ENCODE measurements at places on chromosomes 13 and 19.

- no peak for DNase-seq
Observed at GRCh38 chr13:41931337-41931736, 29.6 kb downstream of the VWA8 start.

GRCh38 chr13:66154976-66155375 is 1075.2 kb downstream of the PCDH9 start:
- no peak for DNase-seq

GRCh38 chr13:113086991-113087922 is 18.3 kb upstream of the F7 start:
- DNase-seq = no peak

DNA sequence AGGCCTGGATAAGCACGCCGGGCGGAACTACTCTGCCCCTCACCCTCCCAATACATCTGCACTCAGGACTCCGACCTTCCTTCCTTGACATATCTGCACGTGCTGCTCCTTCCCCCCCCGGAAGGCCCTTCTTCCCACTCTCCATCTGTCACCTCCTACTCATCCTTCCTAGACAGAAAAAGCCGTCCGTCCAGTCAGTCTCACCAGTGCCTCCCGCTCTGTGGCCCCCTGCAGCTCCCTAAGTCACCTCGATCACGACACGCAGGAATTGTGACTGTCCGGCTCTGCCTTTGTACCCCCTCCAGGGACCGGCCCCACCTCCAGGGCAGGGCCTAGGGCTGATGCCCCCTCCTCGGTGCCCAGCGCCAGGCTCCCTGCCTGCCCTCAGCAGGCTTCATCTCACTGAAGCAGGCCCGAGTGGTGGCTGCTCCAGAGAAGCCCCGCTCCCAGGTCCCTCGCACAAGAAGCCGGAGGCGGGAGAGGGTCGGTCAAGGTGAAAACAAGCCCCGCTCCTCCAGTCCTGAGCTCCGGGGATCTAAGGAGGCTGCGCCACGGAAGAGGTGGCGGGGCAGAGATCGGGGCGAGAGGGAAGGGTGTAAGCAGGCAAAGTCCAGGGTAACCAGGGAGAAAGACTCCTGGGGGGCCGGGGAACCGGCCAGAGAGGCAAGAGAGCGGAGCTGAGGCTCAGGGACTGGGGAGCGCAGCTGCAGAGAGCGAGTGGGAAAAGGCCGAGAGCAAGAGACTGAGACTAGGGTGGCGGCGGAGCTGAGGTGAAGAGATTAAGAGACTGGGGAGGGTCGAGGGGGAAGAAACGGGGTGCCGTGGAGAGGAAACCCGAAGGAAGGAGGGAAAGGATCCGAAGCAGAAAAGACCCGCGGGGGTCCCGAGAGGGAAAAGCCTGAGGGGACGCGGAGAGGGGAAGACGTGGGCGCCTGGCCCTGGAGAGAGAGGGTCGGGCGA is 1.1 kb downstream of the PPP6R1 start:
- DNase-seq = no peak

DNA sequence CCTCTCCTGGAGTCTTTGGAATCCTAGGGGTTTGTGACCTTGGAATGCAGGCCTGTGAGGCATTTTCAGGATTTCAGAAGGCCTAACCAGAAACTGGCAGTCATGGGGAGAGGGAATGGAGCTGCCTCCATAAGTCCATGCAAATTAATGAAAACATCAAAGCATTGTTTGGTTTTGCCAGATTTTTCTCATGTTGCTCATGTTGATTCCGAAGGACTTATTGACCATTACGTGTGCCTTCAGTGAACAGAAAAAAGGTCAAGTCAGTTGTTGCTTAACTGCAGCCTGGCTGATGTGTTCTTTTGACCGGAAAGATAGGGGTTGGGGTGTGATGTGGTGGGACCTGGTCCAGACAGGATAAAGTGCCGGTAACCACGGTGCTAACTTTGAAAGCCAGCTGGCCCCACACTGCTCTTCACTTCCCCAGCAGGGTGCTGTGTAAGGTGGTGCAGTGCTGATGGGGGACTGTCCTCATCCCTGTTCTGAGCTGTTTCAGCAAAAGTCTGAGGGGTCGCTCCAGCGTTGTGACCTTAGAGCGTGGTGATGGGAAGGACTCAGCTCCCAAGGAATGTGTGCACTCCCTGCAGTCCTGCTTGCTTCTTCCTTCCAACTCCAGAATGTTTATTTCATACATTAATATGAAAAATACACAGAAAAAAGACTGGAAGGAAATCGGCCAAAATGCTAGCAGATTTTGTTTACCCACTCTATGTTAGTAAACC is 3.5 kb downstream of the RNF113B start:
- DNase-seq = no peak

DNA sequence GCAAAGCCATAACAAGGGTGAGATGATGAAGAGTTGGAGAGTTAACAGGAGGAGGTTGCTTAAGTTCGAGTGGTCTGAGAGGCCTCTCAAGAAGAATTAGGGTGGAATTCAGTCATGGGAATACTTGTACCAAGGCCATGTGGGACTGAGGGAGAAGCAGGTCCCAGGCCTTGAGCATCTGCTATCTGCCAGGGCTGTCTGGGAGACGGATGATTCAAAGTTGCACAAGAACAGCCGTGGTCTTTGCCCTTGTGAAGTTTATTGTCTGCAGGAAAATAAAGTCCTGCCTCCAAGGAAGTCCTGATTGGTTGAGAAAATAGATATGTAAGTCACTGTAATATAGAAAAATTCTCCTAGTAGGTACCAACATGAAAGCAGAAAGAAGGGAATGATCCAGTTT is 178.8 kb upstream of the RFC3 start:
- no peak for DNase-seq

DNA sequence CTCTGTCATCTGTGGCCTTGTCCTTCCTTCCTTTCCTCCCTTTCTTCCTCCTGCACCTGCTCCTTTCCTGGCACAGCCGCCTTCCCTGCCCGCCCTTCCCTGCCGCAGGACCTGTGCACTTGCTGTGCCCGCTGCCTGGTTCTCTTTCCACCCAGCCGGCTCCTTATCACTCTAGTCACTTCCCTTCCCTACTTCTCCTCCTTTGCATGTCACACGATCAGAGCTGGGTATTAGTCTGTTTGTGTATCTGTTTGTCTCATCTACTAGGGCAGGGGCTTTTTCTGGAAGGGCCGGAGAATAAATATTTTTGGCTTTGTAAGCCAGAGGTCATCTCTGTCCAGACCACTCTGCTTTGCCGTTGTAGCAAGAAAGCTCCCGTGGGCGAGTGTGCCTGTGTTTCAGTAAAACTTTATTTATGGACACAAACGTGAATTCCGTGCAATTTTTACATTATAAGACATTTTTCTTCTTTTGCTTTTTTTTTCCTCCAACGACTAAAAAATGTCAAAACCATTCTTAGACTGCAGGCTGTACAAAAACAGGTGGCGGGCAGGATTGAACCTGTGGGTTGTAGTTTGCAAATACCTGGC is 6.1 kb downstream of the KDM4B start:
- no peak for DNase-seq

DNA sequence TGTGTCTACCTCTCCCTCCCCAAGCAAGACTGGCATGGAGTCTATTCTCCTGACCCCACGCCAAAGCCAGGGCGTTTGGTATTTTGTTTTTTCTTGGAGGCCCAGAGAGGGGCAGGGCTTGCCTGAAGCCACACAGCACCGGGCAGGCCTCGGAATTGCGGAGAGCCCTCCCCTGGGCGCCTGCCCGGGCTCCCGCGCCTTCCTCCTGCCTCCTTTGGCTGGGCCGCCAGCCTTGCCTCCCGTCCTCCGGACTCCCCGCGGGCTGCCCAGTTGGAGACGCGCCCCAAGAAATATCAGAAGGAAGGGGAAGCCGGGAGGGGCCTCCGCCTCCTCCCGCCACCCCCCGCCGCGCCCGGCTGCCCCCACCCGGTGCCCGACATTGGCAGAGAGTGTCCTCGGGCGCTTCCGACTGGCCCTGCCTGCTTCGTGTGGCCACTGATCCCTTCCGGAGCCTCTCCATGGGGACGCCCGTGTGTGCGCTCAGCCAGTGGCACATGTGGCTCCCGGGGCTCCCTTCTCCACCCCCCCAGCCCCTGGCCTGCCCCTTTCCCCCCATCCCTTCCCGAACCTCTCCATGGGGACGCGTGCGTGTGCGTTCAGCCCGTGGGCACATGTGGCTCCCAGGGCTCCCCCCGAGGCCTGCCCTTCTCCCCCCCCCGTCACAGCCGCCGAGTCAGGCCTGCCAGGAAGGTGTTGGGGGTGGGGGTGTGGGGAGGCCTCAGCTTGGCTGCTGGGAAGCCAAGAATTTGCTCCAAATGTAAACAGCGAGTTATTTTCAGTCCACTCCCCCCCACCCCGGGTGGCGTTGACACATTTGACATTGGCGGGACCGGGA is 37.3 kb downstream of the NFIC start:
- peak; percentile 90 for DNase-seq

DNA sequence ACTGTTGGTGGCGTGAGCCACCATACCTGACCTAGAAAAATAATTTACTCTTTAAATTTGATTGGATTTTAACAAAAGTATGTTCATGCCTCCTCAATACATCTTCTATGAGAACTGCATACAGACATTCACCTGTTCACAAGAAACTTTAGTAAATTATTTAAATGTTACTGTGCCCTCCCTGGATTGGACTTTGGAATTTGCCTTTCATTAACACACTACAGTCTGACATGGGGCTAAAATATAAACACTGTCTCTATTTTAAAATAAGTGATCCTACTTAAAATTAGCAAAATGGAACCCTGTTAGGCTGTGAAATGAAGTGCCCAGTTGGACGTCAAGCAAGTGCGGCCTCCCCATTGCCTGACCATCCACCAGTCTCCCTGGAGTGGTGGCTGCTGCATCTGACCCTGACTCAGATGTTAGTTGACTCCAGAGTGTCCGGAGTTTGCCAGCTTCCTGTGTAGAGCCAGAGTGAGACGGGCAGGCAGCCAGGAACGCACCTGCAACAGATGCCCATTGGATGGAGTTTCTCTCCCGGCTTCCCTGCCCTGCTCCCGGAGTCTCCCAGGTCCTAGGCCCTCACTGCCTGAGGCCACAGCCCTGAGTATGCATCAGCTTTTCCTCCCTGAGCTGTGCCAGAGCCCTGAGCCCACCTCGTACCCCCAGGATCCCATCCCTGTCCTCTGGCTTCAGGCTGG is 45.9 kb upstream of the ATP11A start:
- no peak for DNase-seq

- DNase-seq = no peak
Observed at GRCh38 chr13:34730961-34731360, 211.1 kb upstream of the NBEA start.

GRCh38 chr13:24271601-24272451 is 37.6 kb upstream of the C1QTNF9 start:
- no peak for DNase-seq

DNA sequence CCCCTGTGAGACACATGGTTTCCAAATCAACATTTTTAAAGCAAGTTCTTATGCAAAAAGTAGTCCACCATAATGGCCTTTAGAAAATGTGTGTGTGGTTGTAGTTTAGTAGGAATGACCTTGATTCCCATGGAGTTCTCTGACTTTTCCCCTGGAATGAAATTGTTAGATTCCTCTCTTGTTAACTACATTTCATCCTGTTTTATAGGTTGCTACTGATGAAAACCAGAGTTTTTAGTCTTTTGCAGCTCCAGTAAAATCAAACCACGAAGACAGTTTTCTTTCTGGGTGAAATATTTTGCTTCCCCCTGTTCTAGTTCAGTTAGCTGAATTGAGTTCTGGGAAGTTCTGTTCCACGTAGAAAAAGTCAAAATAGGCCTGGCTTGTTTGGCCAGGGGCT is 107.7 kb downstream of the RAB20 start:
- DNase-seq = no peak

GRCh38 chr13:111536075-111536642 is 215.7 kb downstream of the TEX29 start:
- DNase-seq = no peak

DNA sequence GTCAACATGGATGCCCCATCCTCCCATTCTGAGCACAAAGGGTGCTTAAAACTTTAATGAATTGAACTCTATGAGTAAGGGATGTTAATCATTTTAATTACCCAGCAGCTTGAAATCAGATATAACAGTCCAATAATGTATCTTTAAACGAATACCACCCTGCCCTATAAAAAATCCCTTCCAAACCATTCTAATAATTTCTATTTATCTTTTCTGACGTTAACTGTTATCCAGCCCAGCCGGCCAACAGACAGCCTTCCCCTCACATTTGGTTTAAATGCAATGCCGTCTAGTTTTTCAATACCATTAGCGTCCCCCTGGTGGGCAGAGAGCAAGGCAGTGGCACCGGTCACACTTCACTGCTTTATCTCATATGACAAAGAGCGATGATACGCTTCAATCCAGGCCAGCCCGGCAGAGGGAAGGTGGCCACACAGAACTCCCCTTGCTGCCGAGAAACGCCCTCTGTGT is 402.2 kb upstream of the ZNF507 start:
- no peak for DNase-seq

DNA sequence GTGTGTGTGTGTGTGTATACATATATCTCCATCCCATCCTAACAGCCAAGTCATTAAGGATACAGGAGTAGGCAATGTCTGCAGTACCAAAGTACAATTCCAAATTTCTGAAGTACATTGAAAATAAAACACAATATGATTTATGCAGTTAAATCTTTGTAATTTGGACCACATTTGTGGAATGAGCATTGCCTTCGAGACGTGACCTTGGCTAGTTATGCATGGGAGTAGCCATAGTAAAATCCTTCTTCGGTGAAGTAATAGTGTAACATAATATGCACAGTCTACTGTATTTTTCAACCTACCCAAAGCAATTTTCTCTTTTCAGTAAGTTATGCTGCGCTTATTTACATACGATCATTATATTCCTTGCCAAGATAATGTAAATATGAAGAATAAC is 665.7 kb upstream of the GPC6 start:
- DNase-seq = no peak

- DNase-seq = no peak
Observed at GRCh38 chr19:53991224-53992113, at the start of gene CACNG6. CACNG6 (plus strand) TSS chr19:53991637; CDS start chr19:53992878, 1,241 bp downstream.

- DNase-seq = peak; percentile 84
Observed at GRCh38 chr19:12778017-12778904, 2.9 kb upstream of the HOOK2 start.

- no peak for DNase-seq
Observed at GRCh38 chr19:9700229-9700981, 25.5 kb upstream of the ZNF562 start.

DNA sequence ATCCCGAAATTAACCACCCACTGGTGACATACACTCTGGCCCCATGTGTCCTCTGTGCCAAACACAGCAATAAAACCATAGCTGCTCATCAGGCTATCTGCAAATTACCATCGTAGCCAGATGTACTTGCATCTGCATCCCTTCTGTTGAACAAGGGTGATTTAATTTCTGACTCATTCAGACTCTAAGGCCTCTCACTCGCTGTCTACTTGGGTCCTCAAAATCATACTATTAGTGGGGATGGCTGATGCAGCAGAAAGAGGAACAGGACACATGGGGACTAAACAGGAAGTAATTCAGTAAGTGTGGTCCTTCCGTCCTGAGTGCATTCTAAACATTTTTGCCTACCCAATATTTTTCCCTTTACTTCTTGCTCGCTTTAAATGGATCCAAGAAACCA is 2275.0 kb upstream of the PCDH20 start:
- DNase-seq = no peak

GRCh38 chr13:83819156-83819555 is 63.1 kb downstream of the SLITRK1 start:
- DNase-seq = no peak

GRCh38 chr19:18700501-18701249 is 17.2 kb downstream of the CRTC1 start:
- no peak for DNase-seq

All from left forelimb (tissue), 1 donor.